Skin of body (tissue), 3 donors: ENCODE measurements at places on chromosomes 13 and 19. TPM values are rescaled to one million over a fixed set of nuclear protein-coding genes. Genes with fewer than 3 reads are reported as not detected.

TGFBR3L gene
- 0.59 TPM for total RNA-seq

WTIP gene
- total RNA-seq, result 14.4 TPM

ARHGAP33 gene
- 5.1 TPM for total RNA-seq

SOX1 gene
- total RNA-seq, result not detected

TMEM147 gene
- 41.2 TPM for total RNA-seq

- no peak for DNase-seq
These were observed 58.0 kb downstream of the MAP4K1 start for GRCh38 chr19:38559428-38560401.

DNA sequence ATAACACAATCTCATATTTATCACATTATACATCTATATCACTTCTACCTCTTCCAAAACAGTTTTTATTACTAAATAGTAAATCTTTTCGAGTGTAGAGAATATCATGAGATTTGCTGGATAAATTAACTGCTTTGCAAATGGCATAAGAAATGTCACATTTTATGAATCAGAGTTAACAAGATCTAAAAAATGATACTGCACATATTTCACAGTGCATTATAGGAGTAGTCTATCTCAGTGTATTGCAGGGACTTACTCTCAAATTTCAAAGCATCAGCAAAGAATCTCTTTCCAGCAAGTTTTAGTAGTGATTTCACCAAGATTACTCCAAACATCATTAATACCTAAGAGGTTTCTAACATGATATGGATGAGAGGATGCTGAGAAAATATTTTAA, 687.1 kb upstream of the SLITRK1 start:
- no peak for DNase-seq

- DNase-seq, result no peak
These were observed 106.4 kb upstream of the UBL3 start for GRCh38 chr13:29956853-29957252.

GRCh38 chr13:75621147-75621546, 15.0 kb upstream of the LMO7 start:
- DNase-seq, result no peak

- DNase-seq, result no peak
These were observed 73.1 kb downstream of the DCLK1 start for GRCh38 chr13:36058116-36058515.

DNA sequence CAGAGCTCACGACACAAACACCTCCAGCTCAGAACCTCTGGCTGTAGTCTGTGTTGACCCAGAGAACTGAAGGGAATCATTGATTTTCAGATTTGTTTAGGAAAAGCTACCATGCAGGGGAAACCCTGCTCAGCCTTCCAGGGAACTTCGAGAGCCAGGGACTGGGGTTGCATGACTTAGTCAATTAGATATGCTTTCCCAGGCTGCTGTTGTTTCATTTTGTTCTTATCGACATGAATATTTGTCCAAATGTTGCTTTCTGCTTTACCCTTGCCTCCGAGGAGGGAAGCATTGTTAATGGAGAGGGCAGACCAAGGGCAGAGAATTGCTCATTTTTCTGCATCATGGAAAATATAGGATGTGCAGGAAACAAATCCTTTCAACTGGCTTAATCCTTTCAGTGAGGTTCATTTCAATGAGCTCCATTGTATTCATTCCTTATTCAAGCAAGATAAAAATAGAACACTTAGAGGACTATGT, 82.5 kb downstream of the KLF5 start:
- DNase-seq, result peak; percentile 30

- DNase-seq, result no peak
These were observed 147.7 kb downstream of the TM9SF2 start for GRCh38 chr13:99648927-99649326.

GRCh38 chr19:48735031-48735615, 5.3 kb downstream of the RASIP1 start:
- DNase-seq, result no peak

GRCh38 chr19:55640043-55640576, 692 bp upstream of the ZNF580 start:
- DNase-seq, result peak; percentile 78

GRCh38 chr13:30570691-30571090, 47.0 kb upstream of the USPL1 start:
- DNase-seq, result no peak

DNA sequence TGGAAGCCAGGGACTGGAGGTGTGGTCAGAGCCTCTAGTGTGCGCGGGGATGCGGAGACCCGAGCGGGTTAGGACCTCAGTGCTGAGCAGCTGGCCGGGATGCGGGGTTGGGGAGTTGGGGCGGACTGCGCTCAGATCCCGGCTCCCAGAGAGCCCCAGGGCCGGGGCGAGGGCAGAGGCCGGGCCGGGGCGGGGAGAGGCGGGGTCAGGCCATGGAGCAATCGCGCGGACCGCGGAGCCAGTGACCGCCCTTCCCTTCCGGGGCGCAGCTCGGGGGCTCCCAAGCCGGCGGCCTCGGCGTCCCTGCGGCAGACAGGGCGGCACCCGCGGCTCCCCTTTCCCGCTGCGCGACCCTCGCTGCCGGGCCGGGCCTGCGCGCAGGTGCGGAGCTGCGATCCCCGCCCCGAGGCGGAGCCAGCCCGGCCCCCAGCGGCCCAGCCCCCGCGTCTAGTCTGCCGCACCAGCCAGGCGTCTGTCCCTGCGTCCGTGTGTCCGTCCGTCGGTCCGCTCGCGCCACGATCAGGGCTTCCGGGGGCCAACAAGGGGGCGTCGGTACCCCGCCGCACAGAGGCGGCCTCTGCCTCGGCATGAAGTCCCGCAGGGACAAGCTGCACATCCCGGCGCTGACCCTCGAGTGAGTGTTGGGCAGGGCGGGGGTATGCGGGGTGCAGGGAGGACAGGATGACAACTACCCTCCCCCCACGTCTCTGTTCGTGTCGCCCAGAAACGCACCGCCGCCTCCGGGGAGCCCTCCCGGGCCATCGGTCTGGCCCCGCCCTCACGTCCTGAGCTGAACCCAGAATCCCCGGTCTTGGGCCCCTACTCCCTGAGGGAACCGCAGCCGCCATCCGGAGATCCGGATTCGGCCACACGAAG, 12.4 kb downstream of the MAST3 start:
- DNase-seq, result no peak

- DNase-seq, result no peak
These were observed 23.5 kb downstream of the EBPL start for GRCh38 chr13:49667773-49668172.

DNA sequence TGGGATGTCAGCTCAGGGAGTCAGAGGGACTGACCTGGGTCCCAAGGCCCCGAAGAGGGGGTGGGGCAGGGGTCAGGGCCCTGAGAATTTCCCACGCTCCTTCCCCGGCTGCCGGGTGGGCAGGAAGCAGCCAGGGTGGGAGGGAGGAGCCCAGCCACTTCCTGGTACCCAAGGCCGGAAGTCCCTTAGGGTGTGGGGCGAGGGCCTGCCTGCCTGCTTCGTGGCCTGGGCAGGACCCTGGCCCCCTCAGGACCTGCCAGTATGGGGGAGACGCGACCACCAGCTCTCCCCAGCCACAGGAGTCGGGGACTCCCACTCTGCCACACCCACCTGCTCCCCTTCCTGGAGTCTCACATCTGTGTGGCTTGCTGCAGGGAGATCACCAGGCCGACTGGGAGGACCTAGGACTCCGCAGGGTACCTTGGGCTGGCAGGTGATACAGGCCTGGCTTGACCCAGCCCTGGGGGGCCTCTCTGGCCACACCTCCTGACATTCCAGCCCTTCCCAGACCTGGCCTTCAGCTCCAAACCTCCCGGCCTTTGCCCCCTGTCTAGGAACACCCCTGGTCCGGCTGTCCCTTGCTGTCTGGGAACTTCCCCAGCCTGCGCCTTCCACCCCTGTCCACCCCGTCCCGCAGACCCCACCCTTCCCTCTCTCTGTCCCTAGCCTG, 9.8 kb upstream of the CIRBP start:
- DNase-seq, result no peak
